Omental fat pad (tissue), 4 donors: ENCODE measurements at places on chromosomes 11 and 22. TPM values are rescaled to one million over a fixed set of nuclear protein-coding genes. Genes with fewer than 3 reads are reported as not detected.

DNA sequence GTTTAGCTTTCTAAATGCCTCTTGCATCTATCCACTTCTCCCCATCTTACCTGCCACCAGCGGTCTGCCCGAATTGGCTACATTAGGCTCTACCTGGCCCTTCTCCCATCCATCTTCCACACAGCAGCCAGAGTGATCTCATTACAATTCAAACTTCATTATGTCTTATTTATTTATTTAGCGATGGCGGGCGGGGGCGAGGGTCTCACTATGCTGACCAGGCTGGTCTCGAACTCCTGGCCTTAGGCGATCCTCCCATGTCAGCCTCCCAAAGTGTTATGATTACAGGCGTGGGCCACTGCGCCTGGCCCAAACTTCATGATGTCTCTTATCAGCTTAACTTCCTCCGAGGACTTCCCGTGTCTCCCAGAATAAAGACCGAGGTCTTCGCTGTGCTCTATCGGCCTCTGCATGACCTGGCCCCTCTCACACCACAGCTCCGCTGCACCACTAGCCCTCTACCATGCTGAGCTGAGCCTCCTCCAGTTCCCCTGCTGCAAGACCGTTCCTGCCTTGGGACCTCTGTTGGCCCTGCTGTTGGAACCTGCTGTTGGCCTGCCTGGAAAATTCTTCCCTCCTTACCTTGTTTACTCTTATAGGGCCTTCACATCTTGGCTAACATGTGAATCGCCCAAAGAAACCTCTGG lies 870 bp upstream of the CTTN start:
- DNase-seq = no peak

DNA sequence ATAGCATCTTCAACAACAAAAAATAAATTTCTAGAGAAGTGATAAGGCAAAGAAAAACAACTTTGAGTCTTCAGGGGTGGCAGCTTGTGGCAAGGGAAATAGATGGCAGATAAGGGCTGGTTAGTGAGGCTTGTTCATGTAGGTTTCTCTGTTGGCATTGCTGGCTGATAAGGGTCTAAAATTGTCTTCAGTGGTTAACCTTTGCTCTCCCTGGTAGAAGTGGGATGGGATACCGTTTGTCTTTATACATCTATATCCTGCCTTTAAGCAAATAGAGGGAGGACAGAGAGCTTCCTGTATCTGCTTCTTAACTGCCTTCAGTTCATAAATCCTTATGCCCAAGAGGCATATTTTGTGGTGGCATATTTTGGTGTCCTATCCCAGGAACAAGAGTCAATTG lies 57.1 kb downstream of the TRAF6 start:
- no peak for DNase-seq

GRCh38 chr11:117946156-117946841 lies 17.1 kb upstream of the TMPRSS13 start:
- DNase-seq = no peak

DNA sequence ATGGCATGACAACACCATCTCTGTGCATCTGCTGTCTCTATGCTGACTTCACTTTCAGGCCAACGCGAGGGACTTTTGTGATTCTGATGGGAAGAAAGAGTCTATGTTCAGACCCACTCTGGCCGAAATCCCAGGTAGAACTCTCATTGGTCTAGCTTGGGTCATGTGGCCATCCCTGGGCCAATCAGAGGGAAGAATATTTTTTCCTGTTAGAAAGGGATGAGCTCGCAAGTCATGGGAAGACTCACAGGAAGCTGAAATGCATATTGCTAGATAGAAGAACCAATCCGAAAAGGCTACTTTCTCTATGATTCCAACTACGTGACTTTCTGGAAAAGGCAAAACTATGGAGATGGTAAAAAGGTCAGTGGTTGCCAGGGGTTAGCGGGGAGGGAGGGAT lies 56.0 kb upstream of the LINC01488 start:
- DNase-seq = no peak

GRCh38 chr11:19992162-19992561 lies 168.1 kb downstream of the DBX1 start:
- no peak for DNase-seq

GRCh38 chr22:24181088-24181995 lies at the start of gene SUSD2:
SUSD2 (plus strand) TSS chr22:24181487; CDS start chr22:24181520, 33 bp downstream.
- no peak for DNase-seq

GRCh38 chr11:30128269-30128932 lies 102.4 kb upstream of the FSHB start:
- DNase-seq = no peak

GRCh38 chr11:119078675-119079420 lies 5.8 kb upstream of the HMBS start:
- no peak for DNase-seq

DNA sequence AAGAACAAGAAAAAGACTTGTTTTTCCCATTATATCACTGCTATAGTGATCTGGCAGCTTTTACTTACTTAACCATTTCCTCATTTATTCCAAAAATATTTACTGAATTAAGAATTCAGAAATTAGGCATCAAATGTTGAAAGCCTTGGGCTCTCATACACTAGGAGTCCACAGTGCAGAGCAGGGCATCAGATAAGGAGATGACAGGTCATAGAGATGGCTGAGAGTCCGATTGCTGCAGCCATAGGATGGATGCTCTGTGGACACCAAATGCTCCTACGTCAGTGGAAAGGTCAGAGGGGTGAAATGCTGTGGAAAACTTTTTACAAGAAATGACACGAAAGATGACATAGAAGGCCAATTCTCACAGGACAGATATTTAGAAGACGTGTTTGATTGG lies 771.1 kb downstream of the LRRC4C start:
- DNase-seq = no peak

DNA sequence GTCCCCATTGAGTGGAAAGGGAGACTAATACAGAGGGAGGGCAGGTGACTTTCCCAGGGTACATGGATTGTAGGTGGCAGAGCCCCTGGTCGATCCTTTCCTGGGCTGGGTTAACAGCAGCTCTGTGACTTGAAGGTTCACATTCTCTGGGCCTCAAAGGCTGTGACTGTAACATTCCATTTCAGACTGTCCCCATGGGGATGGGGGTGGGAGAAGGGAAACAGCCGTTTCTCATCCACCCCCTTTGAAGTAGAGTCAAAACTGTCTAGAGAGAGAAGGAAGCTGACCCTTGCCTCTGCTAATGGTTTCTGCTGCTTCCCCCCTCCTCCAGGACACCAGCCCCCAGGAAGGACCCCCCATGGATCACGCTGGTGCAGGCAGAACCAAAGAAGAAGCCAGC lies 19.2 kb downstream of the MICALL1 start:
- DNase-seq = no peak

- DNase-seq = no peak
These were observed 144.5 kb downstream of the CCDC34 start for GRCh38 chr11:27218421-27219038.

- no peak for DNase-seq
These were observed 6.1 kb downstream of the TMEM86A start for GRCh38 chr11:18704698-18705097.

DNA sequence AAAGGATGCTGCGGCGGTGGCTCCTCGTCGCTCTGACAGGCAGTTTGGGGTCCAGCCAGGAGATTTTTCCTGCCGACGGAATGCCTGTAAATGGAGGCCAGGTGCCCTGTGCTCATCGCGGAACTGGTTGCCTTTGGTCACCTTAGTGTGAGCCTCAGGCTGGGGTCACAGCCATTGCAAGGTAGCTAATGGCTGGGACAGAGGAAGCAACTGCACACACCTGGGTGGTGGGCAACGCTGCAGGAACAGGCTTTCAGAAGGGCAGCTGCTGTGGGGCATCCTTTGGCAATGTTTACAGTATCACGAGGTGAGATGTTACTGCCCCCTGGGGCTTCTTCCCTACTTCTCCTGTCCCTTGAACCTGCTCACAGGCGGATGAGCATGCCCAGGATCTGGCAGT lies 205.5 kb downstream of the GRIK4 start:
- no peak for DNase-seq

GRCh38 chr11:92390783-92391182 lies 166.2 kb downstream of the FAT3 start:
- no peak for DNase-seq

- DNase-seq = no peak
These were observed 45.2 kb upstream of the MYO18B start for GRCh38 chr22:25696763-25697162.

DNA sequence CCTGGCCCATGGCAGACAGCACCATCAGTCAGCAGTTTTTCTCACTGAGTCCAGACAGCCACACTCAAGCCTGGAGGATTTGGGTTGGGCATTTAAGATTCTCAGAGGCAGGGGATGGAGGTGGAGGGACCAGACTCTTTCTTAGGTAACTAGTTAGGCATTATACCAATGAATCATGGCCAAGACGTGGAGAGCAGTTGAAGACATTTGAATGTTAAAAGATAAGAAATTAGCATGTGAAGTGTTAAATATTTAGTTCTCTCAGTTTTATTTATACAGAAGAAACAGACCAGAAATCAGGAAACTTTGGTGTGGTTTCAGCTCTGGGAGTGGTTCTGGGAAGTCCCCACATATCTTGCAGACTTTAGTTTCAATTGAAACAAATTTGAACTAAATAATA lies 9.9 kb downstream of the GTF2H1 start:
- DNase-seq = no peak

- DNase-seq = no peak
These were observed 60.1 kb downstream of the FBLN1 start for GRCh38 chr22:45562537-45563361.

DNA sequence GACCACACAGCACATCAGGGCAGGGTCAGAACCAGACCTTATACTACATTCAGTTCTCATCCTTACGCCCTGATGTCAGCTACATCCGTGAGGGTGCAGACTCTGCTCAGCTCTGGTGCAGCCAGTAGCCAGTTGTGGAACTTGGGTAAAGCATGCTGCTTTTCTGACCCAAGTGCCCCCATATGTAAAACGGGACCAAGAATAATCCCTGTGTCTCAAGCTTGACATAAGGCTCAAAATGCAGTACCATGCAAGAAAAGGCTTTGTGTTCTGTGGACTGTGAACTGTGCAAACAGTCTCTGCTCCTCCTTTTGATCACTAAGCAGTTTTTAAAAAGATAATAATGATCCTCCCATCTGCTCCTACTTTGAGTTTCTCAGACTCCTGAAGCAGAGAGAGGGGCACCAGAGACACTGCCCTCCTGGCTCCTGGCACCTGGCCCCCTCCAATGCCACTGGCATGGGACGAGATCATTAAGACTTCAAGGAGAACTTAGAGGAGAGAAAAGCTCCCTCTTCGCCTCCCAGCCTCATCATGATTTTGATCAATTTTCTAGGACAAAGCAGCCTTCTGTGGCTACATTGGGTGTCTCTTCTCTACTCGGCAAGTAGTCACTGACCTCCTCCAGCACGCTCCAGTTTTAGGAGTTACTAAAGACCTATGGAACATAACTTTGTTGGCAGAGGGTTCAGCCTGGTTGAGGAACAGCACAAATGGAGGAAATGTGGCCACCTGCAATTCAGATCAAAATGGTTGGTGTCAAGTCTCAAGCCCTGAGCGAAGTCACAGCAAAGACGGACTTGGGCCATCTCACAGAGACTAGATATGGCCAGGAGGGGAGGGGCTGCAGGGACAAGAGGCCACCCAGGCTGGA lies 23.9 kb downstream of the IL10RA start:
- no peak for DNase-seq

DNA sequence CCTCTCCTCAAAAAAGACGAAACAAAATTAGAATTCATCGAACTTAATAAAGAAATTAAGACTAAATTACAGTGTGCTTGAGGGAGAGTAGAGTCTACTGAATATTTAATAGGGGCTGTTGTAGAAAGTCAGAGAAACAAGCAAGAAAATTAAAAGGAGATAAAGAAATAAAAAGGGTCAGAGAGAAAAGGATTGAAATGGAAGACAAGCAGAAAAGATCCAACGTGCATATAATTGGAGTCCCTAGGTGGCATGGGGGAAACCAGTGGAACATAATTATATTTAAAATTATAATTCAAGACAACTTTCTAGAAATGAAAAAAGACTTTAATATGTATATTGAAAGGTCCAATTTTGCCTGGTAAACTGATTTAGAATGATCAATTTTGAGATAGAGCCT lies 74.3 kb downstream of the ACER3 start:
- DNase-seq = no peak

DNA sequence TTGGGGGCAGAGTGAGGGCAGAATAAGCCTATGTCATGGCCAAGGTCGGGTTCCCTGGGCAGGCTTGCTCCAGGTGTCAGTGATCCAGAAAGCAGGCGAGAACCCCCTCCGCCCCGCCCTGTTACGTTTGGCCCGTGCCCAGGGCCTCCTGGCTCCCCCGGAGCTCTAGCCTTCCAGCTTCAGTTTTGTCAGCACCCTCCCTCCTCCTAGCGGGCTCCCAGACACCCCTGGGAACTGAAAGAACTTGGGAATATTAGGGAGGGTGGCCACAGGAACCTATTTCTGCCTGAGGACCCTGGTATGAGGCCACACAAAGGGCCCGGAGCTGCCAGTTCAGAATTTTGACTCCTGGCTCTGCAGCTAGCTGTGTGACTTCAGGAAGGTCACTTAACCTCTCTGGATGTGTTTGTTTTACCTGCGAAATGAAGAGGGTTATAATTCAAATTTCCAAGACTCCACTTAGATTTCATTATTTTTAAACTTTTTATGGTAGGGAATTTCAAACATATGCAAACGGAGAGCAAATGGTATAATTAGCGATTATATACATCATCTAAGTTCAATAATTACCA lies 1.2 kb downstream of the TUBA8 start:
- DNase-seq = no peak

GRCh38 chr11:44561275-44561805 lies 4.1 kb upstream of the CD82 start:
- no peak for DNase-seq

- DNase-seq = no peak
These were observed 25.2 kb downstream of the GTF2H1 start for GRCh38 chr11:18347471-18348125.

DNA sequence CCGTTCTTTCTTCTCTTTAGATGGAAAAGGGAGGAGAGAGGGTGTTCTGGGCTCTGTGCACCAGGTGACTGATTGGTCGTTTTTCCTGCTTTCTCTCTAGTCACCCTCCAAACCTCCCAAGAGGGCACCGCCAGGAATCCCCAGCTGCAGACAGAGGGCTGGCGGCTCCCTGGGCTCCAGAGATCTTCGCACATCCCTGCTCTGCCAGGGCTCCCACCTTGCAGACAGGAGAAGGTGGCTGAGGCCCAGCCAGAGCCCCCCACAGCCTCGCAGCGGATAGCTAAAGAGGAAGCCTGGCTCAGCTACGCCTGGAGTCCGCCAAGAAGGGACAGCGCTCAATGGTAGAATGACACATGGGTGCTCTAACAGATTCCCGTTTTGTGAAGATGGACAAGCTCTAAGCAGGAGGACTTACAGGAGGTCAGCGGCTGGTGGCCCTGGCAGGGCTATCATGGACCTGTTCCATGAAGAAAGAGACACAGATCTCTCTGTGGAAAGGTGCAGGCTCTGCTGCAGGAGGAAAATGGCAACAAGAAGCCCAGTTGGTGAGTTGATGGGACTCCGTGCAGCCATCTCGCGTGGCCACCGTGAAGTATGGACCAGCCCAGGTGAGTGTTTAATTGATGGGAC lies 976.9 kb downstream of the BRD1 start:
- no peak for DNase-seq

- DNase-seq = no peak
These were observed 90.2 kb downstream of the SCN3B start for GRCh38 chr11:123564221-123564620.

The RIMBP3B gene
- total RNA-seq = not detected

The C11orf97 gene
- total RNA-seq = not detected

The ADORA2A gene
- total RNA-seq = 3.3 TPM

The OR51E2 gene
- total RNA-seq = not detected

The TBX1 gene
- total RNA-seq = 2.7 TPM

The APOL2 gene
- 63.2 TPM for total RNA-seq

The DDT gene
- total RNA-seq = 130 TPM

The SYT8 gene
- total RNA-seq = not detected

The MOV10L1 gene
- 0.63 TPM for total RNA-seq

The HTR3B gene
- total RNA-seq = not detected

The EXPH5 gene
- total RNA-seq = 0.72 TPM

The SPTY2D1 gene
- 15.9 TPM for total RNA-seq

The CACNA1I gene
- total RNA-seq = 0.36 TPM
